Thoracic aorta (tissue), 2 donors: ENCODE measurements at places on chromosomes 1 and 21. TPM values are rescaled to one million over a fixed set of nuclear protein-coding genes. Genes with fewer than 3 reads are reported as not detected.

- no peak for DNase-seq
- peaks cover 14% of the 10 kb centered on the region for H3K4me1 ChIP-seq
- H3K27ac ChIP-seq = no peak overlapping the region
- no peaks in the 10 kb centered on the region for H3K36me3 ChIP-seq
- H3K27me3 ChIP-seq = no peaks in the 10 kb centered on the region
- H3K4me3 ChIP-seq = no peak overlapping the region
Observed at GRCh38 chr1:225774281-225775147, 3.1 kb upstream of the SRP9 start.

RGS13 gene
- 1.1 TPM for total RNA-seq

DNA sequence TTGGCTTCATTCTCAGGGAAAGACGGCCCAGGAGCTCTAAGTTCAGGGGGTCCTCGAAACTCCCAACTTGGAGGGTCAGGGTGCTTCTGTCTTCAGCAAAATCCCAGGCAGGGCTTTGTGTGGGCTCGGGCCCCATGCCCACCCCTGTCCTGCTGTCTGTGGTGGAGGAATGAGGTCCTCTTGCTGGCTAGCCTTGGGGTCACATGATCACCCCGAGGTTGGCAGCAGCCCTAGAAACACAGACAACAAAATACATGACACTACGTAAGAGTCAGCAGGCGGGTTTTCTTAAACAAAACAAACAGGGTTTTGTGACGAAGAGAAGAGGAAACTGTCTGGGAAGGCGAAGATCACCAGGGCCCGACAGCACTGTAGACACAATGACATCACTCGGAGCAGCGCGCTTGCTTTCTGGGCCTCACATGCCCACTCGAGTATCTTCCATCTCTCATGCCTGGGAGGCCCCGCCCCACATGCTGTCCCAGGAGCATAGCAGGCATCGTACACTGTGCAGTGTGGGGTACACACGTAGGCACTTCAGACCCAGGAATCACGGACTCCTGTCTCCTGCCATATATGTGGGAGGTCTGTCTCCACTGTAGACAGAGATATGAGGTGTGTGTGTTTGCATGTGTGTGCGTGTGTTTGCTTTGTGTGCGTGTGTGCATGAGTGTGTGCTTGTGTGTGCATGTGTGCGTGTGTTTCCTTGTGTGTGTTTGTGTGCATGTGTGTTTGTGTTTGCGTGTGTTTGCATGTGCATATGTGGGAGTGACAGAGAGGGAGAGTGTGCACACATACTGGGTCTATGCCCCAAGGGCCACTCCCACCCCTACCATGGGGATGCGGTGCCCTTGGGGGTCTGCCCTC is 94.7 kb downstream of the SIK1 start:
- no peaks in the 10 kb centered on the region for H3K36me3 ChIP-seq
- H3K4me1 ChIP-seq = peaks cover 23% of the 10 kb centered on the region
- no peak overlapping the region for H3K4me3 ChIP-seq
- DNase-seq = no peak
- H3K27me3 ChIP-seq = no peaks in the 10 kb centered on the region

GRCh38 chr1:118116401-118116800 is 68.6 kb downstream of the SPAG17 start:
- no peak for DNase-seq
- H3K27me3 ChIP-seq = no peaks in the 10 kb centered on the region
- H3K4me3 ChIP-seq = no peak overlapping the region
- H3K36me3 ChIP-seq = no peaks in the 10 kb centered on the region
- H3K27ac ChIP-seq = no peak overlapping the region
- no peaks in the 10 kb centered on the region for H3K4me1 ChIP-seq

DNA sequence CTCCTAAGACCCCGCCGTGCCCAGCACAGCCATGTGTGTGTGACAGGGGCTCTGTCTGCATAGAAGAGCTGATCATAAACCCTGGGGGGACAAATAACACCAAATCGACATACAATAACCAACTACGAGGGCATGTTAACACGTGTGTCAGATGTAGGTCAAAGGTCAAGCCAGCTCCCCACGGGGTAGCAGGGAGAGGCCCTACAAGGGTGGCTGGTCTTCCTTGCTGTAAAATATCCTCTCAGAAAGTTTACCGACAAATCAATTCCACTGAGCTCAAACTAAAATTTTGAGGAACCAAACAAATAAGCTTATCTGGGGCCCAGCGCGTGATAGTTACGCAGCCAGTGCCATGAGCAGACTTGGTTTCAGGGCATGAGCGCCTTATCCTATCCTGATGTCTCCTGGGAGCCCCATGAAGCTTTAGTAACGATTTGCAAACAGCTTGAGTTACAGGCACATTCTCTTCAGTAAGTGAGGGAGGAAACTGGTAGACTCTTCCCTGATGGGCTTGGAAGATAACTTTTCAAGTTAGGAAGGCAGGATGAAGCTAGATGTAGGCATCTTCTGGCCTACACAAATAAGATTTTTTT is 2.7 kb upstream of the TMPRSS3 start:
- H3K4me1 ChIP-seq = no peaks in the 10 kb centered on the region
- no peak overlapping the region for H3K27ac ChIP-seq
- no peaks in the 10 kb centered on the region for H3K36me3 ChIP-seq
- H3K27me3 ChIP-seq = no peaks in the 10 kb centered on the region
- no peak for DNase-seq
- no peak overlapping the region for H3K4me3 ChIP-seq

PPM1J gene
- 2.7 TPM for total RNA-seq

GRCh38 chr1:87155170-87155569 is 173.5 kb upstream of the LMO4 start:
- no peaks in the 10 kb centered on the region for H3K27me3 ChIP-seq
- no peak overlapping the region for H3K27ac ChIP-seq
- H3K36me3 ChIP-seq = no peaks in the 10 kb centered on the region

SPATA46 gene
- total RNA-seq = not detected

- no peak for DNase-seq
- H3K27ac ChIP-seq = peak overlapping the region; percentile 61
- peak overlapping the region; percentile 90 for H3K4me3 ChIP-seq
- no peaks in the 10 kb centered on the region for H3K27me3 ChIP-seq
- no peaks in the 10 kb centered on the region for H3K36me3 ChIP-seq
Observed at GRCh38 chr1:101025283-101025656, 314 bp downstream of the DPH5 start.

DNA sequence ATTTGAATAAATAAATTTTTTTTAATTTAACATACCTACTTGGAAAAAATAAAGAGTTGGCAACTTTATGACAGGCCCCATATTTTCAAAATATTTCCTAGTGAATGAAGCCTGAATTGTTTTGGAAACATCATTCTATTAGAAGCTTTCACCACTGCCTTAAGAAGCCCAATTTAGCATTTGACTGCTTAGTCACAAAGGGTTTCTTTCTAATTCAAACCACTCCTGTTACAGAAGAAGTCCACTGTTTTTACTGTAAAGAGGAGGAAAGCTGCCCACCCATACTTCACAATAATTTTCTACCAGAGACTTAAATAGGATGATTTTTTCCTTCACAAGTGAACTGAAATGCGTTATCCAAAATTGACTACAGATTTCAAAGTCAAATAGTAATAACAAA is 534.6 kb upstream of the PTBP2 start:
- H3K36me3 ChIP-seq = no peaks in the 10 kb centered on the region
- no peak for DNase-seq
- H3K4me1 ChIP-seq = peaks cover 40% of the 10 kb centered on the region
- H3K4me3 ChIP-seq = no peak overlapping the region
- H3K27me3 ChIP-seq = no peaks in the 10 kb centered on the region

DNA sequence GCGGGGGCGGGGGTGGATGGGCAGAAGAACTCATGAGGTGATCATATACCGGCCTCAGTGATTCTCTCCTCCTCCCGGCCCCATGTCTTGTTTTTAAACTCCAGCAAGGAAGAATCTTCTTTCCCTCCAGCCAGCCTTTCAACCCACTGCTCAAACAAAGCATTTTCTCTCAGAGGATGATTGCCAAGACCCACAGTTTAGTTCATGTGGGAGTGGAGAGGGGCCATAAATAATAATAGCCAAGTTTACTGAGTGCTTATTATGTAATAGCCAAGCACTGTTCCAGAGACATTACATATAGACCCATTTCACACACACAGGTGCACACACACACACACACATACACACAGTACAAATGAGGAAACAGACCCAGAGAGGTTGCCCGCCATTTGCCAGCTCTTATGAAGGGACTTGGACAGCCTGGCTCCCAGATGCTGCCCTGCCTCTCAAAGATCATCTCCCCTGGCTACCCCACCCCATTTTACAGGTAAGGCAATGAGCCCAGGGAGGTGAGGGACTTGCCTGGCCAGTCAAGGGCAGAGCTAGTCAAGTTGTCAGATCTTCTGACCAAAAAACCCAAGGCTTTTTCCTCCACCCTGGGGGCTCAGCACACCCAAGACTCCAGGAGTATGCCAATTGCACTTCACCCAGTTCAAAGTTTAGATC is 18.0 kb upstream of the BCAR3 start:
- H3K4me1 ChIP-seq = peaks cover 27% of the 10 kb centered on the region
- H3K4me3 ChIP-seq = no peak overlapping the region
- no peaks in the 10 kb centered on the region for H3K27me3 ChIP-seq
- no peak overlapping the region for H3K27ac ChIP-seq
- DNase-seq = no peak
